RWPE2 (cell line): ENCODE measurements at places on chromosomes 5 and 9.

DNA sequence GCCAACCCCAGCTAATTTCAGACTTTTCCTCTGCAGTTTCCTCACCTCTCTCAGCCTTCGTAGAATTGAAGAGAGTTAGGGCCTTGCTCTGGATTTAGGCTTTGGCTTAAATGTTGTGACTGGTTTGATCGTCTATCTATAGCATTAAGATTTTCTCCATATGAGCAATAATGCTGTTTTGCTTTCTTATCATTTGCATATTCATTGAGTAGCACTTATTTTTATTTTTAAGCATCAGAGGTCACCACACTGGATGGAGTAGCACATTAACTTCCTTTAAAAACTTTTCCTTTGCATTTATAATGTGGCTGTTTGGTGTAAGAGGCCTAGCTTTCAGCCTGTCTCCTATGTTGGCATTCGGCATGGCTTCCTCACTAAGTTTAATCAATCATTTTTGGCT, 12.6 kb upstream of the PCBD2 start:
- no peak for DNase-seq

DNA sequence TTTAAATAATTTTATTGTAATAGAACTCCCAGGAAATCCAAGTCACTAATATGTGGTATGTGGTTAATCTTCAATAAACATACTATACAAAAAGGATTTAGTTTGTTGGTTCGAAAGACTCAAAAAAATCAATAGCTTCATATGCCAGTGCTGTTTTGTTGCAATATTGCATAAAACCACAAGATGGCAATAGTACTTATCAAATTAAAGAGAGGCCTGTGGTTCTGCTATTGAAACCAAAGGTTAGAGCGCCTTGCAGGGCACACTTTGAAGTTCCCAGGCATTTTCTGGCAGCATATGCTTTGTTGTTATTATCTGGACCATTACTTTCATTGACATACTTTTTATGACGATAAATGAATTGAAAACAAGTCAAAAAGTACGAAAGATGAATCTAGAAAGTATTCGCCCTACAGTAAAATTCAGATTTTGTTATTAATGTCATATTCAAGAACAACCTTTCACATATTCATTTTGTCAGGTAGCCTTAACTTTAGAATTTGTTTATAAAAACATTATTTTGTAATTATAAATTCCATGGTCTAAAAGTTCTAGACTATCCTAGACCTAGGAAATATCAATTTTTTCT, 316.3 kb downstream of the MCTP1 start:
- no peak for DNase-seq

DNA sequence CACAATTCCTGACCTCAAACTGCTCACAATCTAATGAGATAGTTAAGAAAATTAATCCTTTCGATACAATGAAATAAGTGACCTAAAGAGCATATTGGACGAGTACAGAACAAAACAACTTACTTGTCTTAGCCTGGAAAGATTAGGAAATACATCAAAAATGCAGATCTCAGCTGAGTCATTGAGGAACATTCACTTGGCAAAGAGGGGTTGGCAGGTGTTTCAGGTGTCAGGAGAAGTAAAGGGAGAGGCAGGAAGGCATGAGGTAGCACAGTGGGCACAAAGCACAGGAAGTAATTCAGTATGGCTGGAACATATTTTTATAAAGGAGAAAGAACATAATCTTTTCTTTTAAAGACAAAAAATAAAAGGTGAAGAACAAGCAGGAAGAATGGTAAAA, 628.8 kb upstream of the RGMB start:
- no peak for DNase-seq

DNA sequence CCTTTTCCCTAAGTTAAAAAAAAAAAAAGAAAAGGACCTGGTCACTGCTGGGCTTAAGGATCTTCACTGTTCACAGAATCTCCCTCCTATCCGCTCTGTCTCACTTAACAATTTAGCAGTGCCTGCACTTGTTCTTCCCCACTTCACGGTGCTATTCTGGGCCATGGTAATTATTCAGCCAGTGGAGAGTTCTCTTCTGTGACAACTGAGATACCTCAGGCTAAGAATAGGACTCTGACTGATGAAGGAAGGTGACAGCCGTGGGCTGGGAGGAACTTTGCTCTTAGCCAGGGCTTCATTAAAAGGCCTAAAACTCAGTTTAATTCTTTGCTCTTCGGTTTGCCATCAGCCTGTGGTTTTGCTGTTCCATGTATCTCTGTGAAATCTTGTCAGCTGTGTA, 51.9 kb upstream of the ENTREP1 start:
- DNase-seq = no peak

- DNase-seq = no peak
Measured at GRCh38 chr5:178996156-178996555, 1.0 kb upstream of the GRM6 start.

GRCh38 chr9:237858-238345, 23.2 kb downstream of the DOCK8 start:
- no peak for DNase-seq

- DNase-seq = no peak
Measured at GRCh38 chr9:81621785-81622259, 67.5 kb downstream of the TLE1 start.
